ENCODE measurements at places on chromosomes 16 and 17.

DNA sequence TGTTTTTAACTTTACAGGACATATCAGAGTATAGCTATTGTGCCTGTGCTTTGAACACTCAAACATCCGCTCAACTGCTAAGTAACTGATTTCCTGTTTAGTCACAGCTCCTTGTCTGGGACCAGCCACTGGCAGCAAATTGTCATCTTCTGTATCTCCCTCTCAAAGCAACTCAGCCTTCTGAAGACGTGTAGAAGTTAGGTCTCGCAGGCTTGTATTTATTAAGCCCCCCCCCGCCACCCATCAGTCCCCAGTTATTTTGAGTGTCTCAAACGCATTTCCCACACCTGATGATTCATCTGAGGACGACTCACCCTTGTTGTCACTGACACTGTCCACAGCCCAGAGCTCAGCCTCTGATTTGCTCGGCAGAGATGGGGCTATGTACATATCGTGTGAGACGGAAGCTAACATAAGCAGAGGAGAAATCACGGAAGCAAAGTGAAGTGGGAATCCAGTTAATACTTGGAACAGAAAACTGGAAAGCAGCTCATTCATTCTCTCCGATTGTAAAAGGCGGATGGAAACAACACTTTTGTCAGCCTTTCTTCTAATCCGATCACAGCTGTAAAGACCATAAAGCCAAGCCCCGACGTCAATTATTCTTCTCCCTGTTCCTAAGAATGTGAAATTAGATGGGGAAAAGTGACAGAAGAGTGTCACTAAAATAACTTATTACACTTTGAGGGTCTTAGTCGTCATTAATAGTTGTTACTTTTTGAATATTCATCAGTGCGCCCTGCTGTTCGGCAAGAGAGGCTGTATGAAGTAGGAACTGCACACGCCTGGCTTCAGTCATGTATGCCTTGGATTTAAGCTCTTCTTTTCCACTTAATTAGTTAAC is 64.2 kb downstream of the PITPNC1 start:
- peak; percentile 36 for DNase-seq

DNA sequence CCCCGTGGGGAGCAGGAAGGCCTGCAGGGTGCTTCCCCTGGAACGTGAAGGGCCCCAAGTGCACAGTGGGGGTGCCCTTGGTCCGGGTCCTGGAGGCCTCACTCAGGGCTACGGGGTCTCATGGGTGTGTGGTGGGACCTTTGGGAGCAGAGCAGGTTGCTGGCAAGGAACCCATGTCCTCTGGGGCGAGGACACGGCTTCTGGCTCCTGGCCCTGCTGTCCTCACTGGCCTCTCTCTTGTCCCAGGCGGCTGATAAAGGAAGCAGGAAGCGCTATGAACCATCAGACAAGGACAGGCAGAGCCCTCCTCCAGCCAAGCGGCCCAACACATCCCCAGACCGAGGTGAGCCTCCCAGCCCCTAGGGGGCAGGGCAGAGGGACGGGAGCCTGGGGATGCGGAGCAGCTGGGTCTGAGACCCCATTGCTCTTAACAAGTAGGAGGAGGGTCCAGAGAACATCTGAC is 9.8 kb upstream of the IL17C start:
- DNase-seq, result no peak

DNA sequence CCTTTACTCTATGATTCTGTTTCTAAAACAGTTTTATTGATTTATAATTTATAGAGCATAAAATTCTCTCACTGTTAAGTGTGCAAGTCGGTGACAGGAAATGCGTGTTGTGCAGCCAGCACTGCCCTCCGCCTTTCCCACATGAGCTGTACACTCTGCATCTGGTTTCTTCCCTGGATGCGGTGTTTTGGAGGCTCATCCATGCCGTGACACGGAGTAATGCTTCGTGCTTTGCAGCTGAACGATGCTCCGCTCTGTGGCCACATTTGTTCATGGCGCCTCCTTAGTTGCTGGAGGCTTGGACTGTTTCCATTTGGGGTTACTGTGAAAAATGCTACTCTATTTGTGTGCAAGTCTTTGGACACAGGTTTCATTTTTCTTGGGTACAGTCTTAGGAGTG is 7.2 kb upstream of the IGFALS start:
- no peak for DNase-seq

DNA sequence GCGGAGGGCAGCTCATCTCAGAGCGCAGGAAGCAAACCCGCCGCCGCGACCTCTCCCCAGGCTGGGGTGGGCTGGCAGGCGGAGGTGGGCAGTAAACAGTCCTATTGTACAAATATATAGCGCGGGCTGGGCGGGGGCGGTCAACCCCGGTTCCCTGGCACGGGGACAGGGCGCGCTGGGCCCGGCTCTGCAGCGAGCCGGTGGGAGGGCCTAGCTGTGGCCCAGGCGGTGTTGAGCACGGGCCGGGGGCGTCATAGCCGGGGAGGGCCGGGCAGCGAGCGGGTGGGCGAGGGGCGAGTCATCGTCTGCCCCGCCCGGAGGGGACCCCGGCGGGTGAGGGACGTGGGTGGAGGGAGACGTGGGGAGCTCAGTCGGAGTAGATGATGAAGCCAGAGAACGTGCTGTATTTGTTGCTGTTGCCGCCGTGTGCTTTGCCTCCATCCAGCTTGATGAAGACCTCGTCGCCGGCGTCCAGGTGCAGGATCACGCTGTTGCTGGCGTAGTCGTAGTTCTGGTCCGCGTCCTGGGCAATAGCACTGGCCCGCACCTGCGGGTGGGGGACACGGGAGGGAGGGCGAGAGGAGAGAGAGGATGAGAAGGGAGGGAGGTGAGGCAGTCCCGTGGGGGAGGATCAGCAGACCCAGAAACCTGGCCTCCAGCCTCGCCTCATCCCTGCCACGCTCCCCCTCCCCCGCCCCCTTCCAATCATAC is 8.1 kb downstream of the C1QL1 start:
- DNase-seq, result no peak
